Activated CD4-positive, alpha-beta T cell treated with anti-CD3 and anti-CD28 coated beads, Interleukin-2, amount 10 ng/mL, durations not matched to agents 24 days and 14 days (primary cell): ENCODE measurements at places on chromosomes 3 and 15. TPM values are rescaled to one million over a fixed set of nuclear protein-coding genes. Genes with fewer than 3 reads are reported as not detected.

Gene SNX4
- 44.4 and 45.3 TPM in 2 replicates for total RNA-seq

Gene RARB
- total RNA-seq, result not detected in 2 replicates

- H3K4me3 ChIP-seq, result no peak overlapping the region
- no peaks in the 10 kb centered on the region for H3K4me1 ChIP-seq
- H3K36me3 ChIP-seq, result no peaks in the 10 kb centered on the region
- no peak overlapping the region for H3K27ac ChIP-seq
- no peak for DNase-seq
Observed at GRCh38 chr3:33918126-33918756, 119.8 kb downstream of the PDCD6IP start.

Gene FGF7
- total RNA-seq, result not detected in 2 replicates

Gene SH2D7
- total RNA-seq, result not detected in 2 replicates
